Stimulated activated CD8-positive, alpha-beta memory T cell treated with anti-CD3 and anti-CD28 coated beads, Interleukin-7, amount 100 ng/mL, for 24 hours (primary cell): ENCODE measurements at places on chromosomes 2 and 18.

- DNase-seq: no peak
Measured at GRCh38 chr2:189016311-189016861, 42.2 kb downstream of the COL3A1 start.

- DNase-seq: no peak
Measured at GRCh38 chr2:23235736-23236135, 149.2 kb upstream of the KLHL29 start.

GRCh38 chr2:218218268-218219185 lies 1.5 kb downstream of the ARPC2 start:
- no peak for DNase-seq

GRCh38 chr2:225495706-225496105 lies 96.2 kb downstream of the NYAP2 start:
- DNase-seq: no peak

GRCh38 chr2:207244971-207245925 lies 79.5 kb upstream of the KLF7 start:
- no peak for DNase-seq

DNA sequence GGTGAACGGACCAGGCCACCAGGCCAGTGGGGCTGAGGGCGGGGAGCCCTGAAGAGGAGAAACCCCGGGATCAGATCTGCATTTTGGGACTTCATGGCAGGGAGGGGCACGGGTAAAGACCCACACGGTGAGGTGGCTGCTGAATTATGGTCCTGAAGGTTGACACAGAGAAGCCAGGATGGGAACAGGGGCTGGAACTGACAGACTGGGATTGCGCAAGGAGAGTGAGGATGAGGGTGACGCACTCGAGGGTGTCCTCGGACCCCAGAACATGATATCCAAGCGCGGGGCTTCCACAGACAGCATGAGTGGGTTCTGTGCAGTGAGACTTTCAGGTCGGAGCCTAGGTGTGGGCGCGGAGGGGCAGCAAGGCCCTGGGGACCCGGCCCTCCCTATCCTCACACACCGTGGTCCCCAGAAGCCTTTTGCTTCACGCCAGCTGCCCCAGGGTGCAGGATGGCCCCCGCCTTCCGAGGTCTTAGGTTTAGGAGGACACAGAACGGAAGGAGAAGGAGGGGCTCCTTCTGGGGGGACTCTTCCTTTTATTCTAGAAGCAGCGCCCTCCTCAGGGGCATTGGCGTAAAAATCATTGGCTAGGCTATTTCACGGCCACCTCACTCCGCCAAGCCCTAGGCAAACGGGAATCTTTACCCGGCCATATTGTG lies 416.8 kb upstream of the HS6ST1 start:
- DNase-seq: no peak

GRCh38 chr18:13435586-13436333 lies 217.2 kb downstream of the LDLRAD4 start:
- DNase-seq: no peak

DNA sequence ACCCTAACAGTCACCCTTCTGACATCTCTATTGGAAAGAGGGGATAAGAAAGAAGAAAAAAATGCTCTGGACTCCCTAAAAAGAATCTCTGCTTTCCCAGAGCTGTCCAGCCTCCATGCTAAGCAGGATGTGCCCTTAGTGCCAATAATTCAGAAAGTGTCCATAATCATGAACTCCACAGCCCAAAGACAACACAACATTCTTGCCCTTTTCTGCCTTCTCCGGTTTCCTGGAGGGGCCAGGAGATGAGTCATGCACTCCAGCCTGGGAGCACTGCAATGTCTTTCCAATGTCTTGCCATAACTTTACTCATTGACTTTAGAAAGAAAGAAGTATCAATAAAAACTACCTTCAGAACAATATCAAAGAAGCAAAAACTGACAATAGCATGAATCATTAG lies 44.0 kb downstream of the KLF7 start:
- no peak for DNase-seq

- DNase-seq: no peak
Measured at GRCh38 chr2:2733818-2734217, 402.7 kb upstream of the MYT1L start.

GRCh38 chr2:67596871-67597270 lies 199.7 kb downstream of the ETAA1 start:
- DNase-seq: no peak

- DNase-seq: no peak
Measured at GRCh38 chr2:166784296-166784946, 103.9 kb upstream of the XIRP2 start.
